ENCODE measurements at places on chromosomes 11 and 22.

DNA sequence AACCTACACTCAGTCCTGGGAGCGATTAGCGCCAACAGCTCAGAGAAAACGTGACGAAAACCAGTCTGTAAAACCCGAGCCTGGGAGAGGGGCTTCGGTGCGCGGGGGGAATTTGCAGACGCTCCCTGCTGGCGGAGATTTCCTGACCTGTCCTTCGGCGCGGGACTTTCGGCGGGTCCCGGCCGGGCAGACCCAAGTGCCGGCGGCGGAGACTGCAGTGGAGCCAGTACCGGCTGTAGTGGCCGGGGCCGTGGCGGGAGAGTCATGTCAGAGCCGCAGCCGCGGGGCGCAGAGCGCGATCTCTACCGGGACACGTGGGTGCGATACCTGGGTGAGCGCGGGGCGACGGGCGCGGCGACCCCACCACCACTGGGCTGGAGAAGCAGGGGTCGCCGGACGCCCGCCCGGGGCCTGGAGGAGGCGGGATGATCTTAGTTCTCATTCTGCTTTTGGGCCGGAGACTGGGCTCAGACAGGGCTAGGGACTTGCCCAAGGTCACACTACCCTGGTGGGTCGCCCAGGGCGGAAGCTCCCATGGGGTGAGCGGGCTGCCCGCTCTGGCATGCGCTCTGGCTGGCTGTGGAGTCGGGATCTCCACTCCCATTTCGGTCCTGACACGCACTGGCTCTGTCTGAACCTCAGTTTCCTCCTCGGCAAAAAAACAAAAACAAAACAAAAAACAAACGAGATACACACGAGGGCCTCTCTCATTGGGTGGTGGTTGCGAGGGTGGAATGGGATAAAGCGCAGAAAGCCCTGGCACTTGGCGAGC, at the start of gene MTFP1:
TSS of gene MTFP1 (plus strand) at position 153 of the 772 bp plus-strand sequence. CDS start at position 265, 112 bp downstream.
- DNase-seq, result no peak

DNA sequence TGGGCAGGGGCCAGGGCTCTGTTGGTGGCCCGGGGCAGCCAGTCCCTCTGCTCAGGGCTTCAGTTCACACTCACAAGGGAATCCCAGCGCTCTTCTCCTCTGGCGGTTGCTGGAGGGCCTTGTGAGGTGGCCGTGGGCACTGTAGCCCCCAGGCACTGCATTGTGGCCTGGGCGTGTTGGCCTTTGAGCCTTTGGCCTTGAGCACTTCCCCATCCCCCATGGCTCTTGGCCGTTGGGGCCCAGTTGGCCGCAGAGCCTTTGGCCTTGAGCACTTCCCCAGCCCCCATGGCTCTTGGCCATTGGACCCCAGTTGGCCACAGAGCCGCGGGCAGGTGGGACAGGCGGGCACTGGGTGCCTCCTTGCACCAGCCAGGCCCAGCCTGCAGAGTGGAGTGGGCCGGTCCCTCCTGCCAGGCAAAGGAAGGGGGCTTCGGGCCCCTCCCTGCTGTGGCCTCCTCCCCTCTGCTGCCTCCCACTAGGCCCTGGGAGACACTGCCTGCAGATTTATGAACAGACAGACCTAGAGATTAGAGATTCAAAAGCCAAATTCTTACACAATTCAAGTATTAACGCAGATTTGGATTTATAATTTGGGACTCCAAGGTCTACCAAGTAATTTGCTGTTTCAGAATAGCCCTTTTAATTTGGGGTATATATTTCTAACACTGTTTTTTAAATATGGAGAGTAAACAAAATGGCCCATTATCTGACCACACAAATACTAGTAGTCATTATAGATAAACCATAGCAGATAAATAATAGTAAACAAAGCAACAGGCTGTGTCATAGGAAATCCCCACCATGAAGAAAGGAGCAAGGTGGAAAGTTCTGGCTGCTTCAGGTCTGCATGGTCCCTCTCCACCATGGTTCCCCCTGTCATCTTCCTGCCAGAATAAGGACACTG, 18.2 kb upstream of the TXNRD2 start:
- no peak for DNase-seq

DNA sequence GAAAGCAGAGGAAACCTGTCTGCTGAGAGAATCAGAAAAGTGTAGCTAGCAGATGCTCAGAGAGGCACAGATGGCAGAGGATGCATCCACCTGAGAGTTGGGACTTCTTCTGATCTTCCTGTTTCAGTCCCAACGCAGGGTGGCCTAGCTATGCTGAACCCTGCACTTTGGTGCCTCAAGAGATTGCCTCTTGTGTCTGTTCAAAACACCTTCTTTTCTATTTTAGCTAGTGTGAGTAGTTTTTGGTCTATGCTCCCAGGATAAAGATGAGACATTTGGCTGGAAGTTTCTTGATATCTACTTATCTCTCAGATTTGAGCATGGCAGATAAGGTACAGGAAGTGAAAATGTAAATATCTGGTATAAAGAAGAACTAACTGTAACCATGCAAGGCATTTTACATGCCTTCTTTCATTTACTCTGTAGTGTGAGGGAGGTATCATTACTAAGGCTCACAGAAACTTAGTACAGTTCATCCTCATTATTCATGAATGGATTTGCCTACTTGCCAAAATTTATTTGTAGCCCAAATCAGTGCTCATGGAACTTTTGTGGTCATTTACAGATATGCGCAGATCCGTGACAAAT, 47.0 kb upstream of the PSMA1 start:
- no peak for DNase-seq

DNA sequence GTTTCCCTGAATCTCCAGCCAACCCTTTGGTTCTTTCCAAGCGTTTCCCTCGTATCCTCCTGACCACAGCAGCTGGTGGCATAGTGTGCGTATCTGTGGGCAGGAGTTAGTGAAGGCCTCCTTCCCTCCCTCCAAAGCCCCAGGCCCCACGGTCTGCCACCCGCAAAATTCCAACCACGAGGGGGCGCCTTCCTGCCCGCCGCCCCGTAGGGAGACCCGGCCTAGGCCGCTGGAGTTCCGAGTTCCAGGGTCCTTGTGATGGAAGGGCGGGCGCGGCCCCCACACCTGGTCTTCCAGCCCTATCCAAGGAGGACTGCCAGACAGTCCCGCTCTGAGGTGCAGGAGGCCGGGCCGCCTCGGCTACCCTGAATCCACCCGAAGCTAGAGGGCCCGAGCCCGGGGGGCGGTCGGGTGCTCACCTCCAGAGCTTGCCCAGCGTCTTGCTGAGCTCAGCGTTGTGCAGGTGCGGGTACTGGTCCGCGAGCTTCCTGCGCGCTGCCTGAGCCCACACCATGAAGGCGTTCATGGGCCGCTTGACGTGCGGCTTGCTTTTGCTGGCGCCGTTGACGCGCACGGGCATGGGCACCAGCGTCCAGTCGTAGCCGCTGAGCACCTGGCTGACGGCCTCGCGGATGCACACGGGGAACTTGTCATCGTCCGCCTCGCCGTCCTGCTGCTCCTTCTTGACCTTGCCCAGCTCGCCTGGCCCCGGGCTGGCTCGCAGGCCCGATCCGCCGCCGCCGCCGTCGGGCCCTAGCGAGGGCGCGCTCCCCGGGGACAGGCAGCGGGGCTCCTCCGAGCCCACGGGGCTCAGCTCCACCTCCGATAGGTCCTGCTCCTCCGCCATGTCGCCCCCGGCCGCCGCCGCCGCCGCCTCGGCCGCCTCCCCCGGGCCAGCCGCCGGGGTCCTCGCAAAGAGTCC, 1.2 kb downstream of the SOX10 start:
- DNase-seq, result no peak

- no peak for DNase-seq
Measured at GRCh38 chr11:18633256-18634139, 644 bp downstream of the SPTY2D1 start.

All from right renal pelvis (tissue), 4 donors.